Ecto neural progenitor cell (in vitro differentiated cells): ENCODE measurements at places on chromosomes 5 and 9.

DNA sequence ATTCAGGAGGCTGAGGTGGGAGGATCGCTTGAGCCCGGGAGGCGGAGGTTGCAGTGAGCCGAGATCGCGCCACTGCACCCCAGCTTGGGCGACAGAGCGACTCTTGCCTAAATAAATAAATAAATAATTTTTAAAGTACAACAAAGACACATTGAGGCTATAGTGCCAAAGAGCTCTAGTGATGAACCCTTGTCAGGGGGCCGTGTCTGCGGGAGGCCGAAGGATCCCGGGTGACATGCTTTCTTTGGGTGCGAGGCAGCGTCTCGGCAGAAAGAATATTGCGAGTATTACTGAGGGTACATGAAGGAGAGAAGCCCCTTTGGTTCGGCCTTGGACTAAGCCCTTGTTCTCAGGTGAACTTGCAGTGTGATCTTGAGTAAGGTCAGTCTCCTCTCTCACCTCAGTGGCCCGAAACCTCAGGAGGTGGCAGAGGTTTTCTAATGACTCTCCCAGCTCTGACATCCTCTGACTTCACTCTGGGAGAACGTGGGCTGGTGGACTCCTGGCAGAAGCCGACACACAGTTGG lies 397 bp upstream of the RECK start:
- DNase-seq: no peak

DNA sequence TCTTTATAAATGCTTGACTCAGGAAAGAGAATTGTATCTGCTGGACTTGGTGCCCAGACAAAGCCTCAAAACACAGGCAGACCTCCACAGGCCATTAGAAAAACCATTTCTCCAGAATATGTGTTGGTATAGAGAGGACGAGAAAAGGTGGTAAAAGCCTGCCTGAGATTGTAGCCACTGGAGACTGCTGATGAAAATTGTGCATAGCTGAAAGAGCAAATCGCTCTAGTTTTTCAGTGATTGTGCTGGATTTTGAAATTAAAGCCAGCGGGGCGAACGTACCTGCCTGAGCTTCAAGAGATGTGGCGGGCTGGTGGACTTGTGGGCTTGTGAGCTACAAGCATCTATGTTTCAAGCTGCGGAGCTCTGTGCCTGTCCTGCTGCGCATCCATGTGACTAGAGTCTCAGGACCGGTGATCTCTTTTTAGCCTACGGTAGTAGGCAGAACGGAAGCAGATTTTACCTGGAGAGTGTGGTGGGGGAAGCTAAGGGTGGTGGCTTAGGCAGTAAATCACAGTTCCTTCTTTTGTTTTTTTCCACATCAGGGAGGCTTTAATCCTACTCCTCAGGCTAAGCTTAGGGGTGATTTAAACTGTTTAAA lies 193.6 kb downstream of the SREK1 start:
- no peak for DNase-seq

- DNase-seq: no peak
Observed at GRCh38 chr9:126872516-126872915, 12.1 kb downstream of the ZBTB34 start.

DNA sequence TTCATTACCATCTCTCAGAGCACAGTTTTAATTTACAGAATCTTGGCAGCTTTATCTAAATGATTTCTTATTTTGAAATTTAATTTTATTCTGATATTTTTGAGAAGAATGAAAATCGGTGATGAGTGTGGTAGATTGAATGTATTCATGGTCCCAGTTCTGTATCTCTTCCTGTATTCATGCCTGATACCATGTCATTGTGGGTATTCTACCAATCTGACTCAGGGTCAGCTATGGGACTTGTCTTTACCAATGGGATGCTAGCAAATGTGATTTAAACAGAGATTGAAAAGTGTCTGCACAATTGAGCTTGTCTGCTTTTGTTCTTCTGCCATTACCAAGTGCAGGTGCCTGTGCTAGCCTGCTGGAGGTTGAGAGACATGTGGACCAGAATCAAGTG lies 17.8 kb upstream of the ZNF618 start:
- no peak for DNase-seq

GRCh38 chr9:14806941-14807520 lies 84.5 kb upstream of the CER1 start:
- no peak for DNase-seq

- DNase-seq: no peak
Observed at GRCh38 chr9:31542384-31543055, 841.9 kb upstream of the ACO1 start.

GRCh38 chr5:74289691-74290090 lies 350.8 kb downstream of the ENC1 start:
- no peak for DNase-seq

DNA sequence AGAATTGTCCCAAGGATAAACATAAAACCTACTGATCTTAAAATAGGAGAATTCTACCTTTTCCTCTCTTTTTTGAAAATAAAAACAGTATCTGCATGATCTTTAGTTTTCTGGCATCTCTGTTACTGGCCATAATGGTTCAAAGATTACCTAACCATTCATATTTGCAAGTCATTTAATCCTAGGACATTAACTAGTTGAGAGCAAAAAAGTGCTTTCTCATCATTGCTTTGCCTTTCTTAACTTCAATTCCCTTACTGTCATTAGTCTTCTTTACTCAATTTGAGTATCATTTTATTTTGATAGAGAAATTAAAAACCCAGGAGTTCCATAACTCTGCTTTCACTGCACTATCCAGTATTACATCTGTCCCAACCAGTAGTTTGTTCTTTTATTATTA lies 68.6 kb downstream of the RFX3 start:
- no peak for DNase-seq

GRCh38 chr5:173582216-173583111 lies 34.0 kb downstream of the BOD1 start:
- no peak for DNase-seq

DNA sequence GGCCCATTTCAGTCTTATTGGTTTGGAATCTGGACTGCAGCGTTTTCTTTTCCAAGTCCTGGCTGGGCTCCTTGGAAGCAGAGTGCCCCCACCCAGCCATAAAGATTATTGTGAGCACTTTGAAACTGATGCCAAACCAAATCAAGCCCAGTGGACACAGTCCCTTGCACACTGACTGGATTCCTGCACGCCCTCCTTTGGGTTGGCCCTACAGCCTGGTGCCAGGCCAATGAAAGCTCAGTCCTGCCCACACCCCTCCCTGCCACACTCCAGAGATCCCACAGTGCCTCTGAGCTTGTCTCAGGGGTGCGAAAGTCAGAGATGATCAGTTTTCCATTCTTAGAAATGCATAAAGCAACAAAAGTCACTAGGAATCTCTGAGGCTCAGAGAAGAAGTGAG lies 181.9 kb downstream of the CETN3 start:
- DNase-seq: no peak

DNA sequence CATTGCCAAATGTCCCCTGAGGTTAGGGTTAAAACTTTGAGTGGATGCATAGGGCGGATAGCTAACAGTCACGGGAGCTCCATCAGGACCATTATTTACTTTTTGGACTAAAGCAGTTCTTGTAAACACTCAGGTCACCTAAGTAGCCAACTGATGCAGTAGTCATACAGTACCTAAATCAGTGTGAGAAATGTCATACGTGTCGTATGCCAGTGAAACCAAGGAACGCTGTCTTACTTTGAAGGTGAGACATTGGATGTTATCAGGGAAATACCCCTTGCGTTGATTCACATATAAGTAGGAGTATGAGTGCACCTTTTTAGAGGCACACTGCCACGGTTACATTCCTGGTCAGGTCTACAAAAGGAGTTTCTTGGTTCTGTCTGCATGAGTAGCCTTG lies 101.9 kb downstream of the LNPEP start:
- no peak for DNase-seq

GRCh38 chr5:33008751-33009418 lies 297.8 kb downstream of the NPR3 start:
- no peak for DNase-seq

DNA sequence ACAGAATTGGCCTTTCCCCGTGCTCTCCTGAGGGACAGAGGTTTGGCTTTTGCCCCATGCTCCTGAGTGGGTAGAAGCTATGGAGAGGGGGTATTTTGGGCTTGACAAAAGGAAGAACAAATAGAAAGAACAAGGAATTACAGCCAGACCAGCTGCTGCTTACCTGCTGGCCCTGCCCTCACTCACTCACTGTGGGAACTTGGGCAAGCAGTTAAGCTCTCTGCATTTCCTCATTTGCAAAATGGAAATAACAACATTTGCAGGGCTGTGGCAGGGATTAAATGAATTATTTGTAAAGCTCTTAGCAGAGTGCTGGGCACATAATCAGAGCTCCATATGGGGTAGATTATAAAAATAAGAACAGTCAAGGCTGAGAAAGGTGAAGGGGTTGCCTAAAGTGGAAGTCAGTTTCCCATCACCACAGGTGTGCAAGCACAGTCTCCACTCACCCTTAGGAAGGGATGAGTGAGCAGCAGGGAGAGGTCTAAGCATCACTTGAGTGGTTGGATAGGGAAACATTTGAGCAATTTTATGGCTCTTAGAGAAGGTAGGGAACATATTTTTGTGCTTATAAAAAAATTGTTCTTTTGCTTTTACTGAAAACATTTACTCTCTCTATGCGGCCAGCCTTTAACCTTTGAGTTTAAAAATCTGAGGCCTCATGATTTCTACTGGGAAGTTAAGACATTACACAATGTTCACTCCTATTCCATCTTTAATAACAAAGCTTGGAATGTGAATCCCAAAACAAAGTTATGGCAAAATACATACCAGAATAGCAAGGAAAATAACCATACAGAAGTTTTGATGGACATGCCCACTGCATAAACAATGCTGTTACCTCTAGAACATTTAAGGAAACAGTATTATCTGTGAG lies 42.8 kb upstream of the LHFPL2 start:
- DNase-seq: no peak

GRCh38 chr9:134671341-134672113 lies 29.9 kb downstream of the COL5A1 start:
- no peak for DNase-seq

GRCh38 chr5:173238312-173239232 lies 3.6 kb upstream of the NKX2-5 start:
- DNase-seq: peak; percentile 57

DNA sequence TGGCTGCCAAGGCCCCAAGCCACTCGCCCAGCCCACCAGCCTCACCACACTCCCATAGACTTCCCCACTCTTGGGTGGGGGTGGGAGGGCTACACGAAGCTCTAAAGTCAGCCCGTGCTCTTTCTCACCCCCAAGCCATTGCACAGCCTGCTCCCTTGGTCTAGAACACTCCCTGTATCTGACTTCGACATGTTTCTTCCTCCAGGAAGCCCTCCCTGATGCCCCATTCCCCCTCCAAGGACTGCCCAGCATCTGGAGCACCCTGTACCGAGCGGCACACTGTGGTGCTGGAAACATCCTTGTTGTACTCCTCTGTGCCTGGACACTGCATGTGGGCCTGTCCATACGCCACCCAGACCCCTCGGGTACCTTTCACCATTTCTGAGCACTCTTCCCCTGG lies 49.4 kb upstream of the KCNMB1 start:
- DNase-seq: peak; percentile 39

GRCh38 chr5:64615895-64616294 lies 74.4 kb upstream of the SHISAL2B start:
- DNase-seq: no peak

DNA sequence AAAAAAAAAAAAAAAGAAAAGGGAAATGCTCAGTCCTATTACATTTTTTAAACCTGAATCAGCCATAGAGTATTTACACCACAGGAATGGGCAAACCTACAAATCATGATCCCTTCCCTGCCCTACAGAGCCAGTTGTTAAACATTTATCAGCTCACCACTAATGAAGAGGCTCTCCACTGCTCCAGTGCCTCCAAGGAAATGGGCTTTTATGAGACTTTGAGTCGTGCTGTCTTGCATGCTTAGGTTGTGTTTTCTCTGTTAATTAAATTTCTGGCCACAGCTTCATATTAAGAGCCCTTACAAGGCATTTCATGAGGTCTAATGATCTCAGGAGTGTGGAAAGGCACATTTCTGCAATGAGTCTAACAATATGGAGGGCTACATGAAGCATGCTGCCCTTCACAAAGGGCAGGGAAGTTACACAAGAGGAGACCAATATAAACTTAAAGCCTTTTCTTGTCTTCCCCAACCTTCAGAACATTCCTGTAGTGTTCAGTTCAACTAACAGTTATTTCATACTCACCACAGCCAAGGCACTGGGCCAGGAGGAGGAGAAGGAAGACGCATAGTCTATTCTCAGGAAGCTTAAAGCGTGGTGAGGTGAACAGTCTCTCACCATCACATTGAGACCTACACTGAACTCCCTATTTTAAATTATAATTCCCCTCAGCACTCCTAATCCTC lies 140.1 kb upstream of the ABCA1 start:
- DNase-seq: no peak

- no peak for DNase-seq
Observed at GRCh38 chr9:135357863-135358551, 121.6 kb upstream of the PPP1R26 start.

GRCh38 chr5:87156631-87157030 lies 111.1 kb upstream of the RASA1 start:
- DNase-seq: no peak

DNA sequence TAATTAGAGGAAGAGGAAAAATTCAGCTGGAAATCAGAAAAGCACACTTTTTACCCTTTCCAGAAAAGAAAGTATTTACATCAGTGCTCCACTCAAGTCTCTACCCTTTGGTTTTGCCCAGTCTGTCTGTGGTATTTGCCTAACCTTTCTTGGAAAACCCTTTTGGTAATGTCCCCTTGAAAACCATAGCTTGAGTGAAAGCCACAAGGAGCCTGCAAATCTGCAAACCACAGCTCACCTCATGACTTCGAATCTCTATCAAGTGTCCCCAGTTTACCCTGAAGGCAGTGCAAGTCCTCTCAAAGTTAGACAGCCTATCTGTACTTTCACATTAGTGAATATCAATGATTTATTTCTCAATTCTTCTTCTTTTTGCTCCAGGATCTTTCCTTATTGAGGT lies 162.1 kb upstream of the TSLP start:
- DNase-seq: no peak

DNA sequence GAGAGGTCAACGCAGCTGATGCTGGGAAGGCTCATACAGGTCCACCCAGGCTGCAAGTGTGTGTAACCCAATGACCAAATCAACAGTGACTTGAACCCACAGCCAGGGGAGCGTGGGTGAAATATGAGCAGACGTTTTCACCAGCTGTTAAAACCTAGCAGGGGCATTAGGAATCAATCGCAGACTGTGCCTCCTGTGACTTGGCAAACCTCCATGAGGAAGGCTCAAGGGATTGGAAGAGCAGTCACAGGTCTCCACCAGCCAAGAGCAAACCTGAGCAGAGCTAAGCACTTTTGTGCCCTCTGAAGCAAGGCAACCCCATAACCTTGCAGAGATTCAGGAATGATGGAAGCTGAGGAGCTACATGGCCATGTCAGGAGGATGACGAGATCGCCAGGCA lies 25.5 kb downstream of the INSYN2B start:
- no peak for DNase-seq

DNA sequence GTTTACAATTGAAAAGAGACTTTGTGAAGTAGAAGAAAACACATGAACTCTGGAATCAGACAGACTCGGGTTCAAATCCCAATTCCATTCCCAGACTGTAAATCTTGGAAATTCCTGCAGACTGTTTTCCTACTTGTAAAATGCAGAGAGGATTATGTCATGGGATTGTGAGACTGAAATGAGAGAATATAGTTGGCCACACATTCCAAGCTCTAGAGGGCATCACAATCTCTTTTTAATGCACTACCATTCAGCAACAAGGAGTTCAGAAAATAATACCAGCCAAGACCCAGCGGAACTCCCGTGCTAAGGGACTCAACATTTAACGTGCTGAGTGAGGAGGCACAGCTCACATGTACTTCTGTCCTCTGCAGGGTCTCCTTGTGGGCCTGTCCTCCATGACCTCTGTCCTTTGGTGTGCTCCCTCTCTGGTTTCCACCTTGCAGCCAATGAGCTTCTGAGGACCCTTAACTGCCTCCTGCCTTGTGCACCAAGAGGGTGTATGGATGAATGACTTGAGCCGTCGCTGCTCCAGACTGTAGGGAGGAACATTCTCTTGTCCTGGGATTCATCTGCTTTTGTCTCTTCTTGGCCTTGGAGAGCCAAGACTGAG lies 263.5 kb downstream of the NTRK2 start:
- DNase-seq: no peak
